ENCODE measurements at places on chromosomes 7 and 10. TPM values are rescaled to one million over a fixed set of nuclear protein-coding genes. Genes with fewer than 3 reads are reported as not detected.

Gene ARHGEF35
- 0.89 TPM for polyA plus RNA-seq

Gene PRPF18
- polyA plus RNA-seq, result 21.5 TPM

Gene EMX2
- 1.1 TPM for polyA plus RNA-seq

Gene DCLRE1A
- 12.1 TPM for polyA plus RNA-seq

Gene AKR1E2
- polyA plus RNA-seq, result 4.3 TPM

Gene PAX2
- polyA plus RNA-seq, result 54.8 TPM

Gene UBTD1
- 16.4 TPM for polyA plus RNA-seq

Gene DRGX
- 67.8 TPM for polyA plus RNA-seq

All from spinal cord (tissue), 10 donors.